ENCODE measurements at places on chromosomes 16 and 17.

- DNase-seq = no peak
Measured at GRCh38 chr17:62666801-62667591, 39.5 kb downstream of the MRC2 start.

GRCh38 chr16:87246269-87247065, 70.7 kb downstream of the C16orf95 start:
- no peak for DNase-seq

GRCh38 chr16:83727751-83728352, 79.9 kb upstream of the HSBP1 start:
- no peak for DNase-seq

GRCh38 chr16:6160303-6160702, 1062.7 kb upstream of the EEF2KMT start:
- no peak for DNase-seq

DNA sequence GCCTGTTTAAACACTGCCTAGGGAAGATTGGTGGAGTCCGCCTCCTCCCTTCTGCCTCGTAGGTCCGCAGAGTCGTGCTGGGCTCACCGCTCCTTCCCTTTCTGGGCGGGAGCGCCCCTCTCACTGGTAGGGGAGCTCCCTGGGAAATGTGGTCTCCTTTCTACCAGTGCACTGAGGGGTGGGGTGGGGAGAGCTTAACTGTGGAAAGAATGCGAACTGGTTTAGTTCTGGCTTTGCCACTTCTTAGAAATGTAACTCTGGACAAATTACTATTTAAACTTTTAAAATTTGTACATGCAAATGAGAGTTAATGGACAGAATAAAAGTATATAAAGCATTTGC, 105.7 kb downstream of the RPTOR start:
- DNase-seq = no peak

GRCh38 chr16:70551788-70552187, 28.2 kb downstream of the SF3B3 start:
- no peak for DNase-seq

DNA sequence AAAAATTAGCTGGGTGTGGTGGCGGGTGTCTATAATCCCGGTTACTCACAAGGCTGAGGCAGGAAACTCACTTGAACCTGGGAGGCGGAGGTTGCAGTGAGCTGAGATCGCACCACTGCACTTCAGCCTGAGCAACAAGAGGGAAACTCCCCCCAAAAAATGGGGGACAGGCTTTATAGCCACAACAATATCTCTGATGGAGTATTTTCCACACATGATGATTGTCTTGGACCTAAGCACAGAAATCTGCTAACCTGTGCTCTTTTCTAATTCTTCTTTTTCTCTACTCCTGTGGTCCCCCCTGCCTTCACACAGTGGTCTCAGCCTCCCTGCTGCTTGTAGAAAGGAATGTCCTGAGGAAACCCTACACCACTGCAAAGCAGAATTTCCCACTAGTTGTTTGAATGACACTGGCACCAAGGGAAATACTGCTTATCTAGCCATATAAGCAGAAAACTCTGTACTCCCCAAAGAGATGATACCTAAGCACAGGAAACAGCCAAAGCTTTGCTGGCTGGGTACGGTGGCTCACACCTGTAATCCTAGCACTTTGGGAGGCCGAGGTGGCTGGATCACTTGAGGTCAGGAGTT, 117.6 kb downstream of the USP31 start:
- DNase-seq = no peak

DNA sequence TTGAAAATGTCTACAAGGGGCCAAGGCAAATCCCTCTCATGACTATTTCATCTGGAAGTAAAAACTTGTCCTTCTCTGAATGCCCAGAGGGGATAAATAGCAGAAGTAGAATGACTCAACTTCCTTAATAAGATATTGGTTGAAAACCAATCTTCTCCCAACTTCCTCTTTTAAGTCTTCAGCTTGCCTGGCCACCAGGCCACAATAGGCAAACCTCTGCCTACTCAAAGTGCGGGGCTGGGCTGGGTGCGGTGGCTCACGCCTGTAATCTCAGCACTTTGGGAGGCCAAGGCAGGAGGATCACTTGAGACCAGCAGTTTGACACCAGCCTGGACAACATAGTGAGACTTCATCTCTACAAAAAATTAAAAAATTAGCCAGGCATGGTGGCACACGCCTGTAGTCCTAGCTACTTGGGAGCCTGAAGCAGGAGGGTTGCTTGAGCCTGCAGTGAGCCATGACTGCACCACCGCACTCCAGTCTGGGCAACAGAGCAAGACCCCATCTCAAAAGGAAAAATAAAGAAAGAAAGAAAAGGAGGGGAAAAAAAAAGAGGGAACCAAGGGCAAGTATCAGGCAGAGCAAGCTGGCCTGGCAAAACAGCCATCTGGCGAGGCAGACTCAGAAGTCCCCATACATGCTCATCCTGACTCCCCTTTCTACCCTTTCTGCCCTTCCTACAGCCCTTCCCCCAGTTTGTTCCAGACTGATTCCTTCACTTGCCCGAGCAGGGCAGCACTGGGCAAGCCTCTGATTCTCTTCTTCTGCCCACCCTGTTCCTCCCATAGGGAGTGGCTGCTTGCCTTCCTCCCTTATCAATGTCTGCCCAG, 20.6 kb downstream of the MAP3K14 start:
- no peak for DNase-seq

DNA sequence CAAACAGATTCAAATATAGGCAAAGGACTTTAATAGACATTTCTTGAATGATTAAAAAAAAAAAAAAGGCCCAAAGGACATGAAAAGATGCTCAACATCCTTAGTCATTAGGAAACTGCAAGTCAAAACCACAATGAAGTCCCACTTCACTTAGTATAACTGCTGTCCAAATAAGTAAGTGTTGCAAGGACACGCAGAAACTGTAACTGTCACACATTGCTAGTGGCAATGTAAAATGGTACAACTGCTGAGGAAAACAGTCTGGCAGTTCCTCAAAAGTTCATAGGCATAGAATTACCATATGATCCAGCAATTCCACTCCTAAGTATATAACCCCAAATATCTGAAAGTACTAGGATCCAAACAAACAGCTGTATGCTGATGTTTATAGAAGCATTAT, 112.7 kb downstream of the BRIP1 start:
- DNase-seq = no peak
